Activated T-helper 1 cell treated with Interleukin-2 at 50 U/mL for 16 hours (primary cell): ENCODE measurements at places on chromosomes 13 and 19.

DNA sequence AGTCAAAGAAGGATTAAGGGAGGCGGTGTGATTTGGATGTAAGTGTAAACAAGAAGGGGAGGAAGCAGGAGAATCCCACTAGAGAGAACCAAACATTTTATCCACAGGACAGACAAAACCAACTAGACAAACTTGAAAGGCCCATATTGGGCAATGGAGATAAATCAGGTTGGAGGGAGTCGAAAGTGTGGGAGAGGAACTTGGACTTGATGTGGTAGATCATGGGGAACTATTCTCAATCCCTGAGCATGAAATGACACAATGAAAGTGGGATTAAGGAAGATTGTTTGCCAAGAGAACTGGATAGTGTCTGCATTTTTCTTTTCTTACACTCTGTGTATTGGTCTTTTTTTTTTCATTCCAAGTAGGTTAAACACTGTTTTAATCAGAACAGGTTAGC lies 17.9 kb downstream of the GPR183 start:
- no peak for DNase-seq

GRCh38 chr13:36261011-36261410 lies 36.6 kb downstream of the CCDC169 start:
- DNase-seq = no peak

DNA sequence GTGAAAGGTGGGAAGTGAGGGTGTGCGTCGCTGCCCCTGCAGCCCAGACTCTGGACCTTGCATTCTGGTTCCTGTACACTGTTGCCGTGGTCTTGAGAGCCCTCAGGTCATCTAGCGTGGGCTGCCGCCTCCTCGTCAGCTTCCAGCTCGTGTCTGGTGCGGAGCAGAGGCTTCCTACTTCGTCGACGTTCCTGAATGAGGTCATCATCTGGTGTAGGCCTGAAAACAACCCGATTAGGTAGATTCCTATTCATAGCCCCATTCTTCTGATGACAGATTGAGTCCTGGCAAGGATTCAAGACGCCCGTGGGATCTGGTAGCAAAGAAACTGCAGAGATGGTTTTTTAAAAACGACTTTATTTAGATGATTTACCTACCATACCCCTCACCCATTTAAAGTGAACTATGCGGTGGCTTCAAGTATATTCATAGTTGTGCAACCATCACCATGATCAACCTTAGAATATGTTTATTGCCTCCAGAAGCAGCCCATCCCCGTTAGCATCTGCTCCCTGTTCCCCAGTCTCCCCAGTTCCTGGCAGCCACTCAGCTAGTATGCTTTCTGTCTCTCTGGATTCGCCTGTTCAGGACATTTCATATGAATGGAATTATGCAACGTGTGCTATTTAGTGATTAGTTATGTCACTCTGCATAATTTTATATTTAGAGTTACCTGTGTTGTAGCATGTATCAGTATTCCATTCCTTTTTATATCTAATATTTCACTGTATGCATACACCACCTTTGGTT lies 13.8 kb downstream of the NAXD start:
- no peak for DNase-seq

GRCh38 chr13:53357582-53357981 lies 329.0 kb downstream of the OLFM4 start:
- DNase-seq = no peak

DNA sequence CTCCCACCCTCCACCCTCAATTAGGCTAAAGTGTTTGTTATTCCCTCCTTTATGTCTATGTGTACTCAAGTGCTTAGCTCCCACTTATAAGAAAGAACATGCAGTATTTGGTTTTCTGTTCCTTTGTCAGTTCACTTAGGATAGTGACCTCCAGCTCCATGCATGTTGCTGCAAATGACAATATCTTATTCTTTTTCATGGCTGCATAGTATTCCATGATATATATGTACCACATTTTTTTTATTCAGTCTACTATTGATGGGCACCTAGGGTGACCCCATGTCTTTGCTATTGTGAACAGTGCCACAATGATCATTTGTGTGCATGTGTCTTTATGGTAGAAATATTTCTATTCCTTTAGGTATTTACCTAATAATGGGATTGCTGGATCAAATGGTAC lies 114.3 kb downstream of the DLEU7 start:
- no peak for DNase-seq
